ENCODE measurements at places on chromosomes 11 and 22.
A peak's percentile ranks its signal among the peaks of the same experiment; 100 is the strongest.

DNA sequence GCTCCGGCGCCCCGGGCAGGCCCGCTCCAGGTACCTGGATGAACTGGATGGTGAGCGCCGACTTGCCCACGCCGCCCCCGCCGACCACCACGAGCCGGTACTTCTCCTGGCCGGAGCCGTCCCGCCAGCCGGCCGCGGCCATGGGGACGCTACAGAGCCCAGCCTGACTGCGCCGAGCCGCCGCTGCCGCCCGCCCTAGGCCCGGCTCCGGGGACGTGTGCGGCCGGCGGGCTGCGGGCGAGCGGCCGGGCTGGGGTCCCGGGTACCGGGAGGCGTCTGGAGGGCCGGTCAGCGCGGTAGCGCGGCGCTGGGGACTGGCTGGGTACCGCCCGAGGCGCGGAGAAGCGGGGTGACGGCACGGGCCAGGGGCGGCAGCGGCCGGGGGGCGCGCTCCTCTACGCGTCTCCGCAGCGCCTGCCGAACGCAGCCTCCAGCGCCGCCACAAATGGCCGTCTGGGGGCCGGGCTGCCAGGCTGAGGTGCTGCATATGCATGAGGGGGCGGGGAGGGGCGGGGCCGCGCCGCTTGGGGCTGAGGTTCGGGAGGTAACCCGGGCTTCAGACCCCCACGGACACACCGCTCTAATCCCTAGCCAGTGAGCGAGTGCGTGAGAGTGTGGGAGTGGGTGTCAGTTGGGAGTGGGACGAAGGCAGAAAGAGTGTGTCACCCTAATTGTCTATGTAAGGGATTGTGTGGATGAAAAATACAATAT is at the start of gene RRAS2:
Gene RRAS2, minus strand, starts transcription at position 455 of the 711 bp plus-strand sequence. Its CDS starts 313 bp downstream, at position 142.
- peak; percentile 66 for DNase-seq

DNA sequence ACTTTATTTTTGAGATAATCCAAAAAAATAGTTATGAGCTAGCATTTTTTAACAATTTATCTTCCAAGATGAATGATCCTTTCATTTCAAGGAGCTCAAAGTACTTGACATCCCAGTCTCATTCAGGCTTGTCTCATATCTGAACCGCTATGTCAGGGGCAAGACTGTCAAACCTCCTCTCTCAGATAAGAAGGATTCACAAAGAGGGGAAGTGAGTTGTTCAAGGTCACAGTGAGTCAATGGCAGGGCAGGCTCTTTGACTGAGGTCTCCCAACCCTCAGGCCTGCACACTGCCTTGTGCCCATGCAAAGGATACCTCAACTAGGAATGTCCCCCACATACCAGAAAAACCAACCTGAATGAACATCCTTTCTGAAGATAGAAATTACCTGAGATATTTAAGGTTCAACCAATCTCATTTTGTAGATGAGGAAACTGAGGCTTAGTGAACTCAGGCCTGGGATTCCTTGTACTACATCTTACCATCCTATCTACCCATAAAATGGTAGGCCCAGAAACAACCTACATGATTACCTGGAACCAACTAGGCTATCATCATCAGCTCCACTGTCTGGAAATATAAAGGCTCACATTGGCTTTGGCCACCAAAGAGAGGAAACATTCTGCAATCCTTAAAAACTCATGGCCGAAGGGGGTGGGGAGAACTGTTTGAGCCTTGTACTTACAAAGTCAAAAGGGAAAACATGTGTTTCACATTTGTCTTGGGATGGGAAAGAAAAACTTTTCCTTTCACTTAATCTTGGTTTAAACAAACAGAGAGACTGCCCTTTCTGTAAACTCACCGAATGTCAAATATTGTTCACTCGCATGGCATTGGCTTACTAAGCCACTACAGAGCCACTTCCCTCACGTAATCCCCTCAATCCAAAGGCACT is 51.1 kb downstream of the LIF start:
- DNase-seq: no peak

GRCh38 chr22:48950151-48950915 is 877.3 kb downstream of the BRD1 start:
- DNase-seq: no peak

DNA sequence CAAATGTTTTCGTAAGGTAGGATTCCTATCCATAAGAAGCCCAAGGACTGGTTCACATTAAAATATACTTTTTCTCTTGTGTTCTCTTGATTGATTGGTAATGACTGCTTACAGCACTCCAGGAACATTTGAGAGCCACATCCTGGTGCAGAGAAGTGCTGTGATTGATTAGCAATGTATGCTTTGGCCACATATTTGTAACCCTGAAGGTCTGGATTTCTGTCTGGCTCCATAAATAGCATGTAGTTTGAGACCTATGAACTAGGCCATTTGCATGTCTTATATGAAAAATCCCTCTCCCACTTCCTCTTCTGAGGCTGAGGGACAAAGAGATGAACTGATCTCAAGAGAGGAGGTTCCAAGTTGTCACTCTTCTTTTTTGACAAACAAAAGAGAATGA is 49.3 kb upstream of the CD44 start:
- DNase-seq: no peak

- DNase-seq: no peak
Observed at GRCh38 chr11:126575849-126576248, 220.4 kb downstream of the ST3GAL4 start.

- peak; percentile 52 for DNase-seq
Observed at GRCh38 chr11:121105063-121105480, 4.0 kb downstream of the TECTA start.

DNA sequence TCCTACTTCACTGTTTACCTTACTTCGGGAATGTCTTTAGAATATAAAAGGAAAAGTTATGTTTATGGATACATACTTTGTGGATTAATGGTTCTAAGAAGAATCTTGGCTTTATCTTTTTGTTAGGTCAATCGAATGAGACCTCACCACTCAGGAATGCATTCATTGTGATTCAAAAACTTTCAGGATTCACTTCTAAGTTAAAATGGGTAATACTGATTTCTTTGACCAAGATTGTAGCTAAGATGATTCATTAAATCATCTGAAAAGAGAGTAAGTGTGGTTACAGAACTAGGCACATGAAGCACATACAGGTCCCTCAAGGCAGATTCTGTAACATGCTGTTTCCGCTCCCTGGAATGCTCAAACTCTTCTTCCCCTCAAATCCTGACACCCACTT is 716.4 kb downstream of the KCNA4 start:
- peak; percentile 38 for DNase-seq

DNA sequence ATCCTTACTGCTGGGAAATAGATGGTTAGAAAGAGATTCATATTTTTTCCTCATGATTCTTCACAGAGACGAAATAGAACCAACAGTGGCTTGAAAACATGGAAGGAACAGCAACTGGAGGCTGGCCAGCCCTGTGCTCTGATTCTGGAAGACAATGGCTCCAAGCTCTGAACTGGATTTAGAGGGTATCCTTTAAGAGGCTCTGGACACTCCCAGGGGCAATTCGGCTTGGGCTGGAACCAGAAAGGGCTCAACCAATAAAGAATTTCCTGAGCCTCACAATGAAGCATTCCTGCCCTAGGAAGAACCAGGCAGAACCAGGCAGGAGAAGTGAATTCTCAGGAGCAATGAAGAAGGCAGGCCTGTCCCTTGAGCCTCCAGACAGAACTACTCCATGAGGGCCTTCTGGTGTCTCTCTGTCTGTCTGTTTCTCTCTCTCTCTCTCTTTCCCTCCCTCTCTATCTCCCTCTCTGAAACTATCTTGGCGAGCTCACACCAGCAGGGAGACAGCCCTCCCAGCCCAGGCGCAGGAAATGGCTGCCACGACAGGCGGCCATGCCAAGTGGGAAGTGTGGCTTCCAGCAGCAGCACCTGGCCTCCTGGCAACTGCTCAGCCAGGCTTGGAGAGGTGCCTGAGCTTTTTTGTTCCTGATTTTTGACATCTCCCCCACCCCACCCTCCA is 93.3 kb downstream of the RCN1 start:
- DNase-seq: no peak

DNA sequence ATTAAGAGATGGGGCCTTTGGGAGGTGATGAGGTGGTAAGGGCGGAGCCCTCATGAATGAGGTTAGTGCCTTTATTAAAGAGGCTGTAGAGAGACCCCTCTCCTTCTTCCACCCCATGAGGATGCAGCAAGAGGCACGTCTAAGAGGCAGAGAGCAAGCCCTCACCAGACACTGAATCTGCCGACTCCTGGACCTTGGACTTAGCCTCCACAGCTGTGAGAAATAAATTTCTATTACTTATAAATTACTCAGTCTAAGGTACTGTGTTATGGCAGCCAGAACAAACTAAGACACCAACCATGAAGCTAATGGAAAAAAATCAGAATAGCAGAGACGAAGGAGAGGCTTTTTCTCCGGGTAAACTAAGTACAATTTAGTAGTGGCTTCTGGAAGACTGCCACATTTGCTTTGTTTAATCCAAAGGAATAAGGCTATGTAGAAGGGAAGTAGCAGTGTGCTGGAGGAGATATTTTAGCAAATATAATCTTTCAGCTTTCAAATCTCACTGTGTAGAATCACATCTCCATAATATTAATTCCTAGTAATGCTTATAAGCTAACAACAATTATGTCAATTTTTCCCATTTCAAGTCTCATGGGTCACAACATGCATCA is 12.3 kb upstream of the SIK2 start:
- DNase-seq: no peak

DNA sequence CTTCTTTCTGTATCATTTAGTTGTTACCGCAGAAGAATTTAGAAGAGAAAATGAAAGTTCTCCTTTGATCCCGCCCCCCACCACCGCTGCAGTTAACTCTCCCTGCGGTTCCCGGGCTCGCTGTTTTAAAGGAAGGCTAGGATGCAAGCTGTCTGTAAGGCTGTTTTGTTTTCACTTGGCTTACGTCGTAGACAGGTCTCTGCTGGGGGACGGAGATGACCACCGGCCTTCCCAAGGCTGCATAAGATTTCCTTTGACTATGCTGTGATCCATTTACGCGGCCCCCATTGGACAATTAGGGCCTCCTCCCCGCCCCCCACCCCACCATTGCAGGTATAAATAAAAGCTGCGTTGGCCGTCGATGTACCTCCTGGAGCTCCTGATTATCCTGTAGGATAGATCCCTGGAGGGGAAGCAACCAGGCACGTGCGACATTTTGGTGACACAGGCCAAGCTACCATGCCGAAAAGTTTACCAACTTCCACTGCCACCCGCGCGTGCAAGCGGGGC is 1.4 kb upstream of the CPT1A start:
- peak; percentile 14 for DNase-seq

DNA sequence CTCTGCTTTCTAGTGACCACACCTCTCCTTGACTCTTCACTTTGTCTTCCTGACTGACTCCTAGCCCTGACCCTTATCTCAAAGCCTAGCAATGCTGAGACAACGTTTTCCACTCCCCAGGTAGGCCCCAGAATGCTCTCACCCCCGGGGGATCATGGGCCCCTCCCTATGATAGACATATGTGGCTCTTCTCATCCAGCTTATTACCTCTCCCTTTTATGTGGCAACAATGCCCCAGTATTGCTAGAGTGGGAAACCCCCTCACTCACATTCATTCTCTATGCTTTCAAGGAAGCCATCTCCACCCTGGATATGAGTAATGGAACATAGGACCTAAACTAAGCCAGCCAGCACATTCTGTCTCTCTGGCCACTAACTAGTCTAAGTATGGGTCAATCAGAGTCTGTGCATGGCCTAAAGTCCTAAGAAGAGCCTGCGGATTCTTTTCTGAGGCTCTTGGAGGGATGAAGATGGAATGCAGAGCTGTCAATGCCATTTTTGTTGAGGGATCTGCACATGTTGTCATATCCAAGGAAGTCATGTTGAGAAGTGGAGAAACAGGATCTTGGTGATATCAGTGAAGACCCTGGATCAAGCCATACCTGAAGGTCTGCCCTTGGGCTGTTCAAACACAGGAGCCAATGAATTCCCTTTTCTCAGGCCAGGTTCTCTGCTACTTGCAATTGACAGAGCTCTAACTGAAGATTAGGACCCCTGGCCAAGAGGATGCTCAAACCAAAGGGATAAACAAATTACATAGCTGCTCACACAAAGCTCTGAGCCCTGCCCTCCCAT is 79.8 kb upstream of the GRK3 start:
- DNase-seq: no peak

GRCh38 chr11:35618497-35619115 is 346 bp downstream of the FJX1 start:
- DNase-seq: peak; percentile 35

DNA sequence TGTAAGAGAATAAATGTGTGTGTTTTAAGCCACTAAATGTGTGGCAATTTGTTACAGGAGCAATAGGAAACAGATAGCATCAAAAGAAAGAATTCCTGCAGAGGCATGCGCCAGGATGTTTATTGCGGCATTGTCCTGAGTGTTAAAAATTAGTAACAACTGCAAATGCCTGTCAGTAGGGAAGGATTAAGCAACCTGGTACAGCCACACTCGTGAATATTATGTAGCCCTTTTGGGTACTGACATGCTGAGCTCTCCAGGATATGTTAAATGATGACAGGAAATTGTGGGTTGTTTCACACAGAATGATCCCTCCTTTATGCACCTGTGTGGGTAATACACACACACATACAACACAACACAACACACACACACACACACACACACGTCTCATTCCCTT is 69.7 kb upstream of the MYOD1 start:
- no peak for DNase-seq

DNA sequence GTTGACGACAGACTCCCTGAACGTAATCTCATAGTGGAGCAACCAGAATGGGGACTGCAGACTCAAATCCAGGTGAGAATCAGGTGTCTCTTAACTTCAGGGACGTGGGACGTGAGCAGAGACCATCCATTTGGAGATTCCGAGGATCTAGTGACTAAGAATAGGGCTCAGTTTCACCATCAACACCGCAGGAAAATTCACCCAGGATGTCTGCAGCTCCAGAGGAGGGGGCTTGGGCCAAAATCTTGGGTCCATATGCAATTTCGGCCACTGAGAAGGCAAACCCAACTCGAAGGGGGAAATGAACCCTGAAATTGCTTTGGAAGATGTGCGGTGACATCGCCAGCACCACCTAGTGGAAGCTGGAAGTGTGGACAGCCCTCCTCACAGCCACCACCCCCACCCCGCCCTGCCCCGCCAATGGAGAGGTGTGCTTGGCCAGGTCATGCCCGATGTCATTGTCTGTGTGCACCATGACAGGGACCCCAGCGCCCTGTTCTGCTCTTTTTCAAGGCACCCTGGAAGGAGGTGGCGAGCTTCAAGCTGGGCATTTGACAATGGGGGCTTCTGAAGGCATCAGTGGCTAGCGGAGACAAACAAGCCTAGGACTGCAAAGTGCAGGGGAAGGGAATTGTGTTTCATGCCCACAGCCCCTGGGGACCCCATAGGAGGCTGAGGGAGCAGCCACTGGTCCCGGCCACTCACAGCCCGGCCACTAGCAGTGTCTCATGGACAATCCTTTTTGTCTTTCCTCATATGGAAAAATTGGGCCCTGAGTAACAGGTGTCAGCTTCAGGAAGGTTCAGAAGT is 24.8 kb downstream of the APOL1 start:
- peak; percentile 47 for DNase-seq

DNA sequence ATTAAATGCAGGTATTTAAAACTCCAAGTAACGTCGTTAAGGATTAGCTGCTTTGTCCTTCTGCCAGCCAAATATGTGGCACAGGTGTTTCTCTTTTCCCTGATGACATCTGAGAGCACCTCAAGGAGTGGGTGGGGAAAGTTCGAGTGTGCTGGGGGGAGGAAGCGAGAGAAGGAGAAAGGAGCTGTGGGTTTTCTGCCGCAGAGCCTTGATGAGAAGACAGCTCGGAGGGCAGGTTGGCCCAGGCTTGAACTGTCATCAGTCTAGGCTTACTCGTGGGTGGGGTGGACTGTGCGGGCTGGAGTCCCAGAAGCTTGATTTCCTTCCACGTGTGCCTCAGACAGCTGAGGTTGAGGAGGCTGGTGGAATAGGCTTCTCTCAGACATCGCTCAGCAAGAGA is 15.2 kb upstream of the SORL1-AS1 start:
- DNase-seq: no peak

- DNase-seq: no peak
Observed at GRCh38 chr11:30174265-30175020, 56.4 kb upstream of the FSHB start.

GRCh38 chr11:26753723-26754504 is 32.1 kb upstream of the SLC5A12 start:
- DNase-seq: peak; percentile 64

Measured in fibroblast of gingiva (primary cell).